ENCODE measurements at places on chromosomes 7 and 10.

GRCh38 chr10:11141571-11142091 is 124.0 kb downstream of the CELF2 start:
- no peak for DNase-seq

DNA sequence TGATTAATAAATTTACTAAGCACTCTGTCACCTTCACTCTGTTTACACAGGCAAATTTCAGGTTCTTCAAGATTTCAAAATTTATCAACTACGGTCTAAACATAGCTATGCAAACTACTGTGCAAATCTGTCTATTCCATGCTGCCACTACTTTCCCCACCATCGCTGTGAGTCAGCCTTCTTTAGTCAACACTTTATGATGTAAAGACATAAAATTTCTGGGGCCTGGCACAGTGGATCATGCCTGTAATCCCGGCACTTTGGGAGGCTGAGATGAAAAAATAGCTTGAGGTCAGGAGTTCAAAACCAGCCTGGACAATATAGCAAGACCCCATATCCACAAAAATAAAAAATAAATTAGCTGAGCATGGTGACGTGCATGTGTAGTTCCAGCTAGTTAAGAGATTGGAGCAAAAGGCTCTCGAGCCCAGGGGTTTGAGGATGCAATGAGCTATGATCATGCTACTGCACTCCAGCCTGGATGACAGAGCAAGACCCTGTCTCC is 42.6 kb downstream of the CNOT4 start:
- no peak for DNase-seq

GRCh38 chr10:35641676-35642034 is 441 bp downstream of the FZD8 start:
- DNase-seq = no peak

GRCh38 chr10:123704812-123705211 is 38.7 kb downstream of the GPR26 start:
- no peak for DNase-seq

DNA sequence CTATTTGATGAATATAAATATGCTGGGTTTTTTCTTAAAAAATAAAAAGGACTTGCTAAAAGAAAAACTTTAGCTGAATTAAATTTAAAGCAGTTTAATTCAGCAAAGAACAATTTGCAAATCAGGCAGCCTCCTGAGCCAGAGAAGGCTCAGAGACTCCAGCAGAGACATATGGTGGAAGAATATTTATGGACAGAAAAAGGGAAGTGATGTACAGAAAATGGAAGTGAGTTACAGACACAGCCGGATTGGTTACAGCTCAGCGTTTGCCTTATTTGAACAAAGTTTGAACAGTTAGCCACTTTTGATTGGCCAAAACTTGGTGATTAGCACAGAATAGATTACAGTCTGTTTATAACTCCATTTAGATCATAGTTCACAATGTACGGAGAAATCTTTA is 110.3 kb downstream of the GAD2 start:
- DNase-seq = no peak

- DNase-seq = no peak
Measured at GRCh38 chr7:21868576-21868850, 77.2 kb downstream of the CDCA7L start.

- DNase-seq = no peak
Measured at GRCh38 chr10:98088186-98088971, 46.1 kb upstream of the R3HCC1L start.

DNA sequence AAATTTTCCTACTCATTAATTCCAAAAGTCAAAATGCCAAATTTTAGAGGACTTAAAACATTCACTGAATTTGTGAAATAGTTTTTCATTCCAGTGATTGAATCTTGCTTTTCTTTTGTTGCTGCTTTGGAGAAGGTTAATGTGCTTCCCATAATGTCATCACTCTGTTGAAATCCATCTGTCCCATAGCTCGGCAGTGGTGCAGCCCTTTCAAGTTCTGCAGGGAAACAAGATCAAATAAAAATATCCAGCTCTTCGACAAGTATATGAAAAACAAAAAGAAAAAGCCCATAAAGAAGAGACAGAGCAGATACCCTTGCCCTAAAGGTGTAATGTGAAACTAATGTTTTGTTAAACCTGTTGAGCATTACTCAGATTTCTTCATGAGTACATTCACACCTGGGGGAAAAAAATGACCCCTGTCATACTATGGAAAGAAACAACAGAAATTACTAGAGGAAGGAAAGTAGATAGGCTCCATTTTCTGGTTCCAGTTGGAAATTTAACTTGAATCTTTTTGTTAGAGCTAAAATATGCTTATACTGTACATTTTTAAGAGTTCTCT is 35.1 kb downstream of the AGR3 start:
- DNase-seq = no peak

DNA sequence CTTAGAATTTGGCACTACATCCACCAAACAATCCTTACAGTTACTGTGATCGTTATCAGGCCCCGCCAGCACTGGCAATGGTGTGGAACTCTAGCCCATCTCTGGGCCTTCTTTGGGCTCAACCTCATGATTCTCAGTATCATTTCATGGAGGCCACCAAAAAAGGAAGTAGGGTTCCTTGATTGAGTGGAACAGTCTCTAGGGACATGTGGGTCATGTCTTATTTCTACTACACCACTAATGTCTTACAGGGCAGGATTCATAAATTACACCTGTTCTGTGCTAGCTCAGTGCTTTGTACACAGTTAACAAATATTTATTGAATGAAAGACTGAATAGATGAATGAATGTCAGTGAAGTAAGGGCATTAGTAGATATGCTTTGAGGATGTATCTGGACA is 53.9 kb downstream of the AP3M1 start:
- no peak for DNase-seq

- DNase-seq = no peak
Measured at GRCh38 chr7:26653430-26654399, 210.7 kb downstream of the SKAP2 start.

DNA sequence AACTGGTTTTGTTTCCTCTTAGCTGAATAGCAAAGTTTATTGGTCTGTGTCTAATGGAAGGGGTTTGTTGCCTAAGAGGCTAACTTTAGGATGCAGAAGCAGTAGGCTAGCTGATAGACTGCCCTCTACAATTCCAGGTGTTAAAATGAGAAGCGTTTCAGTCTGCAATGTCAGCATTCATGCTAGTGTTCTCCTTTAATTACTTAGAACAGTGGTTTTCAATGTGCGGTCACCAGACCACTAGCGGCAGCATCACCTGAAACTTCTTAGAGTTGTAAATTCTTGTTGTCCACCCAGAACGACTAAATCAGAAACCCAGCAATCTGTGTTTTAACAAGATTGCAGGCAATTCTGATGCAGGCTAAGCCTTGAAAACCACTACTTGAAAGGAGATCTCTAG is 392.9 kb downstream of the IPMK start:
- DNase-seq = no peak

DNA sequence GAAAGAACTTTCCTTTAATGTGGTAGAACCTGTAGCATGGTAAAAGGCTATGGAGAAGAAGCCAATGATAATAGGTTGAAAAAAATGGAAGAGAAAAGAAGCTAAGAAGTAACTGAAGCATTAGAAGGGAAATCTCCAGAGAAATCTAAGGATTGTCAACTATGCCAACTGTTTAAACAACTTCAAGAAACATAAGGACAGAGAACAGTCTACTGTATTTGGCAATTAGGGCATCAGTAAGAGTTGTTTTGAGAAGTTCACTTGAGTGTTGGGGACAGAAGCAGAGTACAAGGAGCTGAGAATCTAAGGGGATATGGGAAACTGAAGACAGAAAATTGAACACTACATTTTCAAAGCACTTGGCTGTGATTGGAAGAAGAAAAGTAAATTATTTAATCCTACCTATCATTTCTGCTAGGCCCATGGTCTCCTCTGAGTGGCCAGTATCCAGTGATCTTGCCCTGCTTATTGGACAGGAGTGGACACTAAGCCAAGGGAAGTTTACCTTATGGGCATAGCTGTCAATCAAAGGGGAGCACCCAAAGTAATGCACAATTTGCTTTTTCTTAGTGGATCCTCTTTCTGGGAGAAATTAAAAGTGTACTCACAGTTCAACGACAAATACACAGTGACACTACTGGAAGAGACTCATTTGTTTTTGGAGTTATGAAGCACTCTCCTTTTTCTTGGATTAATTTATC is 56.4 kb upstream of the CCDC71L start:
- DNase-seq = no peak

DNA sequence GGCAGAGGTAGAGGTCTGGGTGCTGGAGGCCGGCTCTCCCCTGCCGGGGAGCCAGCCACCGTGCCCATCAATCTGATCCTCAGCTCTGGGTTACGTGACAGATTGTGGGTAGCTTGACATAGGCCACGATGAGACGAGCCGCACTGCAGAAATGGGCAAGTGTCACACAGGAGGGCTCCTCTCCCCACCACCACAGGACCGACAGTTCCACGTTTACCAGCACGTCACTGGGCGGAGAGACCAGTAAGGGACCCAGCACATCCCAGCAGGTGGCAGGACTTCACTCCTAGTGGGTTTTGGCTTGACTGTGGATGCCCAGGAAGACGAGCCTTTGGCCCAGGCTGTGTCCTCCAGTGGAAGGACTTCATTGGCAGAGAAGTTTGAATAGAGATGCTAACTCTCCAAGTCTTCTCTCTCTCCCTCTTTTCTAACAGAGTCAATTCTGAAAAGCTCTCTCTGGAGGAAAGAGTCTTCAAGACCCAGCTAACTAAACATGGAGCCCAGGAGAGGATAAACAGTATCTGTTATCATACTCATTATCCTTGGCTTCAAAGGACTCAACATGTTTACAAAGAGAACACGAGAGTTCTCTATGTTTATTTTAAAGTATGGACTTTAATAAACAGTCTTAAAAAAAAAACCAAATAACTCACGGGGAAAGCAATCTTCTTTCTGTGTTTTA is 129.3 kb upstream of the JCAD start:
- no peak for DNase-seq

DNA sequence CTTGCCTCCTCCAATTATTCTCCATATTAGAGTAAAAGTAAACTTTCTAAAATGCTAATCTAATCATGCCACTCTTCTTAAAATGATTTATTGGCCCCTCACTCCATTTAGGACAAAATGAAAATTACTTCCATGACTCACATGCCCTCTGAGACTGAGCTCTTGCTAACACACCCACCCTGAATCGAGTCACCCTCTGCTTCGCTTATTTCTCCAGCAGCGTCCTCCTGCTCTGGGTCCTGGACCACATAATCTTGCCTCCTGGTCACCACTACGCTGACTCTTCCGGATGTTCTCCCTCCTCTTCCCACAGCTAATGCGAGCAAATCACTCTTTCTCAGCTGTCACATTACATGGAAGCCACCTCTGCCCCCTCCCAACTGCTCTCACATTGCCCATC is 384.0 kb upstream of the FZD8 start:
- no peak for DNase-seq

DNA sequence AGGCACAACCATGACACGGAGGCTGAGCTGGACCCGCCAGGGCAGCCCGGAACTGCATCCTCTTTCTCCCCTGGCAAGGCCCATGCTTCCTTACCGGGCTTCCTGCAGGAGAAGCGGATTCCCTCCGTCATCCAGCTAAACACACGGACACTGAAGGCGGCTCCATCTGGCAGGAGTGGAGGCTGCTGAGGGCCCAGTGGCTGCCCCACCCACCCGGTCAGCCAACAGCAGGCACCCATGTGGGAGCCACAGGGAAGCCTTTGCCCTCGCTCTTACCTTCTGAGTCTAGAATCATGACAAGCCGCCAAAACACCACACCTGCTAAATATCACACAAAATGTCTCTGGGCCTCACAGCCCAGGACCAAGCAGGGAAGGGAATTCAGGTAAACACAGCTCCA is 321.6 kb upstream of the RNF32 start:
- no peak for DNase-seq

GRCh38 chr7:140672382-140673062 is at the start of gene ADCK2:
TSS of gene ADCK2 (plus strand) at chr7:140672945. CDS start at chr7:140673331, 386 bp downstream.
- DNase-seq = no peak

DNA sequence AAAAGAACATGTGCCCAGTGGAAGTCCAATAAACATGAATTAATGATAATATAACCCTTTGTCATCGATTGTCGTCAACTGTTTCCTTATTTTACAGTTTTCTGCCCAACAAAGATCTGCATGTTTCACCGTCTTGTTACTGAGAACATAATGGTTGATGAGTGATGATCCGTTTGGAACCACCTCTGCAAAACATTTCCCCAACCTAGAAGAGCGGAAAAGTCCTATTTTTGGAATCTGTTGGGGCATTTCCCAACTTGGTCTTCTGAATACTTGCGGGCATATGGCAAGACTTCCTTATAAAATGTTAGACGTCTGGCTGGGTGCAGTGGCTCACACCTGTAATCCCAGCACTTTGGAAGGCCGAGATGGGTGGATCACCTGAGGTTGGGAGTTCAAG is 32.1 kb downstream of the CNPY1 start:
- DNase-seq = no peak

- DNase-seq = no peak
Measured at GRCh38 chr7:100446040-100446439, 9.7 kb upstream of the PPP1R35 start.

GRCh38 chr7:12490107-12490688 is 80.3 kb upstream of the SCIN start:
- peak; percentile 10 for DNase-seq

GRCh38 chr7:30348083-30348560 is 63.7 kb downstream of the ZNRF2 start:
- peak; percentile 74 for DNase-seq
